H1 (cell line): ENCODE measurements at places on chromosomes 7 and 10. TPM values are rescaled to one million over a fixed set of nuclear protein-coding genes. Genes with fewer than 3 reads are reported as not detected.

SUN3 gene
- not detected in 2 replicates for polyA plus RNA-seq

METTL27 gene
- 12.0 and 21.6 TPM in 2 replicates for polyA plus RNA-seq

FAM204A gene
- 4.9 and 5.8 TPM in 2 replicates for polyA plus RNA-seq

SLC26A3 gene
- polyA plus RNA-seq: not detected in 2 replicates

FAM25C gene
- polyA plus RNA-seq: not detected in 2 replicates

LRRC4 gene
- polyA plus RNA-seq: 15.4 and 16.4 TPM in 2 replicates

ITPRID1 gene
- 0.03 and 0.09 TPM in 2 replicates for polyA plus RNA-seq

CRPPA gene
- 0.20 and 0.23 TPM in 2 replicates for polyA plus RNA-seq

TUBAL3 gene
- polyA plus RNA-seq: 0.05 and 0.17 TPM in 2 replicates

ADAM12 gene
- 0.17 and 0.20 TPM in 2 replicates for polyA plus RNA-seq

ATG9B gene
- 1.4 and 2.7 TPM in 2 replicates for polyA plus RNA-seq

AOAH gene
- 0.08 and 0.30 TPM in 2 replicates for polyA plus RNA-seq

NPY4R2 gene
- polyA plus RNA-seq: 0.05 TPM in 1 of 2 replicates, not detected in the other

GDF2 gene
- polyA plus RNA-seq: not detected in 2 replicates

GPR26 gene
- 0.11 and 0.21 TPM in 2 replicates for polyA plus RNA-seq

ARMC3 gene
- polyA plus RNA-seq: 0.06 and 0.15 TPM in 2 replicates

LRCH4 gene
- 15.5 and 36.5 TPM in 2 replicates for polyA plus RNA-seq

LEP gene
- not detected in 2 replicates for polyA plus RNA-seq

FAM25G gene
- not detected in 2 replicates for polyA plus RNA-seq

ERVW-1 gene
- polyA plus RNA-seq: 0.06 and 0.08 TPM in 2 replicates

ADRB1 gene
- 0.14 TPM in 2 replicates for polyA plus RNA-seq

RBM33 gene
- polyA plus RNA-seq: 16.5 and 32.5 TPM in 2 replicates

ZNF503 gene
- 0.03 and 0.09 TPM in 2 replicates for polyA plus RNA-seq

OPN4 gene
- not detected in 2 replicates for polyA plus RNA-seq

HEPACAM2 gene
- not detected in 2 replicates for polyA plus RNA-seq

COL17A1 gene
- polyA plus RNA-seq: 0.35 and 0.52 TPM in 2 replicates

LYZL1 gene
- polyA plus RNA-seq: not detected in 2 replicates

IDI2 gene
- not detected in 2 replicates for polyA plus RNA-seq

PDE6C gene
- polyA plus RNA-seq: not detected in 2 replicates

CASTOR2 gene
- polyA plus RNA-seq: 12.1 and 18.7 TPM in 2 replicates

STEAP1B gene
- 3.8 and 5.4 TPM in 2 replicates for polyA plus RNA-seq

ARHGEF35 gene
- 0.86 and 1.3 TPM in 2 replicates for polyA plus RNA-seq

NUPR2 gene
- polyA plus RNA-seq: not detected in 2 replicates

GNAT3 gene
- not detected in 2 replicates for polyA plus RNA-seq

NEUROD6 gene
- not detected in 2 replicates for polyA plus RNA-seq
